MM.1S (cell line): ENCODE measurements at places on chromosomes 4 and X.

DNA sequence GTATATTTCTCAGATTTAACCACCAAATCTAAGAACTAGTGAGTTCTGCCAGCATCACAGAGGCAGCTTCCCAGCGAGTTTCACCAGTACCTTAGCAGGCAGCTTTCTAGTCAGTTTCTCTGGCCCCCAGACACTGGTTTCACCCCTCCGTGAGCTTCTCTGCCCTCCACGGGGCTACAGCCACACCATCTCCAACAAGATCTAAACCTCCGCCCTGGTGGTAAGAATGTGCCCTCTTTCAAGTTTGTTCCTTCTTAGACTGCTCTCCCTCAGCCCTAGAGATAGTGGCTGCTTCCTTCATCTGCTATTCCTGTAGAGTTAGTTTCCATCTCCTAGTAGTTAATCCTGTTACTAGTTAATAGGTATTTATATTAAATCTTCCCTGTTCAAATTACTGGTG, 60.5 kb upstream of the TAB3 start:
- no peak for DNase-seq

DNA sequence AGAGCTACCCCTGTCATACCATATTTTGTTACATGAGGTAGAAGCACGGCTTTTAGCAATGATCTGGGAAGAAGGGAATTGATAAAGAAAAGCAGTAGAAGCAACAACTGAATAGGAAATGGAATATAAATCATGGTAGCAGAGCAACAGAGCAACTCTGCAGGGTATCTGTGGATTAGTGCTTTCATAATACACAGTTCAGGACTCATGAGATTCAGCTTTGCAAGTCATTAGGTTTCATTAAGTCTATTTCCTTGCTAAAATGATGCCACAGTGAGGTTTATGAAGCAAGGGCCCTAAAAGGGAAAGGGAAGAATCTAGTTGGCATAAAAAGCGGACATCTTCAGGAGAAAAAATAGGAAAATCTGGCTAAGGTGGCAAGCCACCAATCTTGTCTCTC, 45.6 kb upstream of the GRPR start:
- no peak for DNase-seq

- peak; percentile 27 for DNase-seq
Observed at GRCh38 chr4:112766422-112766821, 129.5 kb downstream of the LARP7 start.

DNA sequence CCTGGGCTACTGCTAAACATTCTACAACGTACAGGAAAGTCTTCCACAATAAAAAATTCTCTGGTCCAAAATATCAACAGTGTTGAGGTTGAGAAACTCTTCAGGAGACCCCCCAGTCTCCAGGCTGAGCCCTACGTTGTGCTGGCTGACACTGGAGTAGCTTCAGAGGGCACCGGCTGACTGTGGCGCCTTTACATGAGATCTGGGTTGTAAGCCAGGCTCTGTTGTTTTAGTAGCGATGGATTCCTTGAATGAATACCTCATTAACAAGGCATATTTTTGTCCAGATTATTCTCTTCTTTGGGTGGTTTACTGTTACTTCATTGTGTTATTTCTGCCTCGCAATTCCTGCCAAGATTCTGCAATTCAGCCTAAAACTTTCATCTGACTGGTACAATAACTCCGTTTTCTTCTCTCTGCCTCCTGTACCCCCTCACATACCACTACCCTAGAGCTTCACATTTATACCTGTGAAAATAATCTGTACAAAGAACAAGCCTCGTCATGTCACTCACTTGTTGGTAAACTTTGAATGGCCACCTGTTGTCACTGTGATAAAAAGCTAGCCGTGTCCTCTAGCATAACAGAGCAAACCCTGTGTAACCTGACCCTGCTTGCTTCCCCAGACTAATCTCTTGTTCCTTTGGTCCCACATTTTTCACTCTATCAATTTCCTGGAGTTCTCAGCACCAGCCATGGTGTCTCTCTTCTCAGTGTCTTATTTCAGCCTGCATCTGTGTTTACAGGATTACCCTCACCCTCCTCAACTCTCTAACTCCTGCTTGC, 1476.1 kb upstream of the TENM3 start:
- no peak for DNase-seq

- no peak for DNase-seq
Observed at GRCh38 chr4:133058701-133059100, 90.4 kb upstream of the PCDH10 start.

DNA sequence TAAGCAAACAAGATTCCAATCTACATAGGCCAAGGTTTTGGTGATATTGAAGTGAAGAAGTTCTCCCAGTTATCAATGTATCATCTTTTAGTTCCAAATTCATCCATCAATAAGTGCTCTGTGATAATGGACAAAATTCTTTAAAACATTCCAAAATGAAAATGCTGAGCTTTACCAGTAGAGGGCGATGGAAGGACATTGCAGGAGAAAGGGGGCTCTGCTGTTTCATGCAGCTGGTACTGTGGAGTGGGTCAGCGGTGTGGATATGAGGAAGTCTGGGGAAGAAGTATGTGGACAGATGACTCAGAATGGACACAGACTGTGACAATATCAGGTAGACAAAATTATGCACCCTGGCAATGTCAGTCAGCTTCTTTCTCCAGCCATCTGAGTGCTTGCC, 46.6 kb upstream of the HS6ST2 start:
- peak; percentile 11 for DNase-seq

DNA sequence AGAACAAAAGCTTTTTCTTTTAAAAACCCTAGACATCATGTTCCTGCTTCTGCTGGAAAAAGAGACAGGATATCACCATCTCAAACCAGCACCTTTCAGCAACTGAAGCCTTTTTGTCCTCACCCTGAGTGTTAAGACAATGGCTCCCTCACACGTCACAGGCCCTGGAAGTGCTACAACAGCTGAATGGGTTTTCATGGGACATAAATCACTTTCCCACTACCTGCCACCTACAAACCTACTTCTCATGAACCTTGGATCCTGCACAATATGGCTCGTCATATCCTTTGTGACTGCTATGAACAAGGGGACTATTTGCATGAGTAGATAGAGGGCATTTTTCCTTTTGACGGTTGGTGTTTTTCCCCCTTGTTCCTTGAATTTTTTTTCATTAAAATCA, 93.6 kb downstream of the TSPAN5 start:
- no peak for DNase-seq

DNA sequence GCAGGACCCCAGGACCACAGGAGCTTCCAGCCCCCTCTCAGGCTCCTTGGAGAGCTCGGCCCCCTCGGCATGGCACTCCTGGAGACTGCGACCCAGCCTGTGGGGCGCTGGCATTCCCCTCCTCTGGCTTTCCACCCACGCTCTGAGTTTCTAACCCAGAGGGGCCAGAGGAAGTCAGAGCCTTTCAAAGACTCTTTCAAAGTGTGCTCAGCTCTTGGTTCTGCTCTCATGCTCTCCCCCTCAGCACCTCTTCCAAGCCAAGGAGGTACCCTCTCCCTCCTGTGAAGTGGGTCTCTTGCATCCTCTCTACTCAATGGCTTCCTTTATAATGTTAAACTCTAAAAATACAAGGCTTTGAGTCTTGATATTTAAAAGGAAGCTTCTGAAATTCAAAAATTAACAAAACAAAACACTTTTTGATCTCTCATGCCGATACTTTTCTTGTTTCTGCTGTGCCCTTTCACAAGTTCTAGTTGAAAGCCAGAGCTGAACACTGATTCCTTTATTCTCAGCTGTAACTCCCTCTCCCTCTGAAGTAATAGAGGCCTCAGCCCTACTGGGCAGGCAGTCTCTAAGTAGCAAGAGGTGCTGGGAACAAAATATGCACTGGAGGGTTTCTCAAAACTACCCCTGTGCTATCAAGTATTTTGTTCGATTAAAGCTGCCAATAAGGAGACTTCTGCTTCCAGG, 82.8 kb downstream of the NAT8L start:
- DNase-seq: no peak

DNA sequence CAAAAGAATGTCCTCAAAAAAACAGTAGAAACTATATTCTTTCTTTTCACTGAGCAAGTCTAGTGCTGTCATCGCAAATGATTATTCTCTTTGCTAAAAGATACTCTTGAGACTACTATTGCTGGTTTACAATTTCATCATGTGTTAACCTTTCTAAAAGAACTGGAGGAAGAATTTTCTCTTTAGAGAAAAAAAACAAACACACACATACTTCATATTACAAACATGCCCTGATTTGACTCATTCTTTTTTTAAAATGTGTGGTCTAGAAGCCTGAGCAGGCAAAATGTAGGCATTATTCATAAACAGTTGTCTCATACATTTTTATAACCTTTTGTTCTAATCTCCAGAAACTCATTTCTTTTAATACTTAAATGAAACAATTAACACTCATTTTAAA, 60.6 kb upstream of the FAT4 start:
- no peak for DNase-seq

DNA sequence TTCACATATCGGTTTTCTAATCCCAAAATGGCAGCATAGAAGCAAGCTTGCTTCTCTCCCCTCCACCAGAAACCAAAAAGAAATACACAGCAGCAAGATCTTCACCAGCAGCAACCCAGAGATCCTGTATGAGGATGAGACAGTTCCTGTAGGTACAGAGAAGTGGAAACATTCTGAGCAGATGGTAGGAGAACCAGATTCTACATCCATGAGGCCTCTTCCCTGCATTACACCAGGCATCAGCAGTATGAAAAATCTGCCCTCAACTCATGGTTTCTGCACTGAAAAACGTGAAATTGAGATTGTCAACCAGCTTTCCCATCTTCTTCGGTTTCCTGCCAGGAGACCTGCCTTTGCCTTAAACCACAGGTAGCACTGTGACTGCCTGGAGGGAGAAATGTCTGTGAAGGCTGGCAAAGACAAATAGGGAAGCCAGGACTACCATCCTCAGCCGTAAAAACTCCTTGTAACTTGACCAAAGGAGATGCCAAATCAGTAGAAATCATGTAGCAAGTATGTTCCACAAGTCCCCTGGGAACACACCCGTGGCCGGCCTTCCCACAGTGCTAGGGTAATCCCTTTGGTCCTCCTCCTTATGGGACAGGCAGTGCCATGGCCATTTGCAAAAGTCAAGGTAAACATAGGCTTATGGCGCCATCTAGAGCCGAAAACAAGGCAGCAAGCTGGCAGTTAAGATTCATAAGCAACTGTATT, 24.0 kb upstream of the MTHFD2L start:
- DNase-seq: peak; percentile 73
